ENCODE measurements at places on chromosomes 5 and 9. TPM values are rescaled to one million over a fixed set of nuclear protein-coding genes. Genes with fewer than 3 reads are reported as not detected.

GRCh38 chr5:129069292-129069691 lies 25.3 kb upstream of the ISOC1 start:
- no peak for DNase-seq

ELAVL2 gene
- not detected for total RNA-seq

PCAT7 gene
- not detected for total RNA-seq

- no peak for DNase-seq
These were observed 51.3 kb downstream of the CRB2 start for GRCh38 chr9:123407217-123407851.

DNA sequence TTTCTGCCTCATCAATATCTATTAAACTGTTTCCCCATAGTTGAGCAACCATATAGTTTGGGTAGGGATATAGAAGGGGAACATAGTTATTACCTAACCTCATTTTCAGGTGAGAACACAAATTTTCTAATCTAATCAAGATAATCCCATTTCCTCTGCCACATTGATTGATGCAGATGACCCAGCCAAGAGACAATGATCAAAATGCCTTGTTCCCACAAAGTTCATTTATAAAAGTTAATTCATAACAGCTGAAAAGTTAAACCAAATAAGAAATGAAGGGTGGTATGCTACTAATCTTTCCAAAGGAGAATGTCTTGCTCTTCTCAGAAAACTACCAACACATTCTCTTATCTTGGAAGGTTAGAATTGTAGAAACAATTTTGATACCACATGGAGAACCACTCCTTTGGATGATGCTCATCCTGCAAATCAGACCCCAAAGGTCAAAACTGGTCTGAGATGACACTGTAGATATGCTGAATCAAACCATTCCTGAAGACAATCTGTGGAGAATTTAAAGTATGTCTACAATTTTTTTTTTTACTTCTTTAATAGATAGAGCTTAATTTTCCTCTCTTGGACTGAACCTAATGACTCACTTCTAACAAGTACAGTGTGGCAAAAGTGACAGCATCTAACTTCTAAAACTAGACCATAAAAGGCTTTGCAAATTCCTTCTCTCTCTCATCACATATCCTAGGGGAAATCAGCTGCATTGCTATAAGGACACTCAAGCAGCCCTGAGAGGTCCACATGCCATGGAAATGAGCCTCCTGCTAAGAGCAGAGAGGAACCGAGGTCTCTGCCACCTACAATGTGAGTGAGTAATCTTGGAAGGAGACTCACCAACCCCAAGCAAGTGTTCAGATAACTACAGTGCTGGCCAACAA lies 586.7 kb upstream of the TUSC1 start:
- no peak for DNase-seq

GRCh38 chr5:20615888-20616563 lies 628.0 kb upstream of the CDH18 start:
- DNase-seq: no peak

GRCh38 chr5:175610898-175611297 lies 47.0 kb upstream of the HRH2 start:
- DNase-seq: no peak

DNA sequence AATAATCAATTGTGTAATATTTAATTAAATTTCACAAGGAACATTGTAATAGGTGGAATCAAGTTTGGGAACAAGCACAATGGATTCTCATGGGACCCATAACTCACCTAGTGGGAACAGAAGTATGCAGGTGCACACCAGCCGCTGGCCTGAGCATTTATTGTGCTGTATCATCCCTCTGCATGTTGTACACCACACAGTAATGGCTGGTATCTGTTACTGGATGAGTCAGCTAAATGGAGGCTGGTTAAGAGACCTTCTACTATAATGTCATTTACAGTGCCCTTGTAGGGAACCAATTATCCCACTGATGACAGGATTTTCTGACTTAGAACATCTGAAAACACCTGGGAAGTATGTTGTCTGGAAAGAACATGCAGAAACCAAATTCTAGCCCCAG lies 3.2 kb upstream of the MAP3K1 start:
- DNase-seq: no peak

DNA sequence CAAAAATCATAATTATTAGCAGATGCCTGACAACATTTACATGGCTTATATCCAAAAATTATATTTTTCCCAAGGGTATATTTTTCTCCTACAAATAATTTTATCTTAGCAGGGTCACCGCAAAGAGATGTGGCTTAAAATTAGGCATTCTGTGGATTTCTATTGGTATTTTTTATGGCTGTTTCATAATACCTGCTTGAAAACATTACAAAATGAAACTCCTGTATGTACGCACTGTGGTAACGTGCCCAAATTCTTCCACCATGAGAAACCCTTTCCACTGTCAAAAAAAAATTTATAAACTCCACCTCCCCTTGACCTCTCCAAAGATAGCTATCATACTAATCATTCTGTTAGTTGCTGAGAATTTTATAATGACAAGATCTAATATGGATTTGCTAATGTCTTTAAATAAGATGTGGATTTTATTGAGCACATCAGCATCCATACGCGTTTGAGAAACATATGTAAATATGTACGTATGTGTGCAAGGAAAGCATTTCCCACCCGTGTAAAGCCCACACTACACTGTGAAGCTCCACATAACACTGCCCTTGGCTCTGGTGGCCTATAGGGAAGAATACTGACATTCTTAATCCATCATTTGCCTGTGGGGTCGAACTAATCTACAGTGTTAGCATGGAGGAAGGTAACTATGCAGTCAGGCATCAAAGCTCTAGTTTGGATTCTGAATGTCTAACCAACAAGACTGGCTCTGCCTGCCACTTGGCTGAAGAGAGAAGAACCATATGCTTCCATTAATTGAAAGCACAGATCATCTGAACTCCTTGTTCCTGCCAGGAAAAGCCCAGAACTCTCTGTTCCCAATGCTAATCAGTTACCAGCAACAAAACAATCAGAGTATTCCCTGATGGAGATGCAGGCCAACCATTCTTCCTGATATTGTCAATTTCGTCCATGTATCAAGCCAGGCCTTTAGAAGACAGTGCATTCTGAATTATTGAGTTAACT lies 244.7 kb downstream of the SPOCK1 start:
- no peak for DNase-seq

DNA sequence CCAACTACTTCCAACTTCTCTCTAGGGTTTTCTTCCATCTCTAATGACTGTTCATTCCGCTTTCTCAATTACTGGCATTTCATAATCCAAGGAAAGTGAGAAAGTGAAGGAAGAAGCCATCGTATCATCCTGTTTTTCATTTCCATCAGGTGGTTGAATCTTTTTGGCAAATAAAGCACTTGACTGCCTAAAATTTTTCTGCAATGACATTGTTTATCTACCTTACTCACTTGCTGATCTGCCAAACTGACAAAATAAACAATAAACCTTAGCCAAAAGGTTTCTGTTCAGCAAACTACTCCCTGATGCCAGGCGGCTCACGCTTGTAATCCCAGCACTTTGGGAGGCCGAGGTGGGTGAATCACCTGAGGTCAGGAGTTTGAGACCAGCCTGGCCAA lies 18.4 kb downstream of the FNBP1 start:
- no peak for DNase-seq

DNA sequence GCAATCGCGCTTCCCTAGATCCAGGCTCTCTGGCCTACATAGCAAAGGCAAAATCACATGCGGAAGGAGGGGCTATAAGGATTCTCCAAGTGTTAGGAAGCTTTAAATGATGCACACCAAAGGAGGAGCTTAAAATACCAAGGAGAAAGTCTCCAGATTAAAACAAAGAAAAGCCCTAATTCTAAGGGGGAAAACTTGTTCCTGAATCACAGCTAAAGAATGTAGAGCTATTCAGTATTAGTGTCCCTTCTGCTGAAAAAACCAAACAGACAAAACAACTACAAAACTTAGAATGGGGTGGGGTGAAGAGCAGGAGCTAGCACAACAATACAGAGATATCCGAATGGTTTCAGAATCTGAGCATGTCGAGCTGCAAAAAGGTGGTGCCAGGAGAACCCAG lies 213.7 kb downstream of the DCP2 start:
- DNase-seq: no peak

GRCh38 chr9:101148344-101148743 lies 119.8 kb downstream of the PLPPR1 start:
- no peak for DNase-seq

GRCh38 chr9:125912667-125913066 lies 165.5 kb downstream of the PBX3 start:
- DNase-seq: no peak

GRCh38 chr5:1297243-1297642 lies 2.4 kb upstream of the TERT start:
- no peak for DNase-seq

POLE3 gene
- 17.5 TPM for total RNA-seq

DNA sequence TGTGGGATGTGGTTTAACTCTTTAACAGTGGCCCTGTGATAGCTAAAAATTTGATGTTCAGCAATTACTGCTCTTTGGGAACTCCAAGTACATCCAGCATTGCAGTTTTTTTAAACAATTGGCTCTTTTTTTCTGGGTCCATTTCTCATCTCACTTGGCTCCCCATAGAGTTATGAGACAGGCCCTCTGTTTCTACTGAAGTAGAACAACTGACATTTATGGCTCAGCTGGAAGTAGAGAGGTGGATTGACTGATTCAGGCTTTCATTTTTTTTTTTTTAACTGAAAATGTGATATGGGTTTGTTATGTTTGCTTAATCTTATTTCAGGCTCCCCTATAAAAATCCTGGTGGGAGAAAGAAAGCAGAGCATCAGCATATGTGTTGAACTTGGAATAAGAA lies 96.6 kb upstream of the CD180 start:
- no peak for DNase-seq

GRCh38 chr5:163677092-163677491 lies 171.7 kb downstream of the MAT2B start:
- DNase-seq: no peak

DNA sequence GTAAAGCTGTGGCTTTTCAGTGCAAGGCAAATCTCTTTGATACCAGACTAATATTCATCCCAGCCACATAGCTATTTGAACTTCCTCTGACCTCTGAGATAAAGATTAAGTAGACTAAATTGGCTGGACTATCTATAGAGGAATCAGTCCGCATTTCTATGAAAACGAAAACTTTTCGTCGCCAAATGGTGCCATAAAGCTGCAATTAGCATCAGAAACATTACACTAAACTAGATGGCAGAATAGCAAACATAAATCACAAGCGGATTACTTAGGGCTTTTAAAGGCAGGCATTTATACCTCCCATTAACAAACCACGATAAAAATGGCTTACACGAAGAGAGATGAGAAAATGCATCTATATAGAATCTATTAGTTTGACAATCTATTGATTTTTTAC lies 1009.7 kb upstream of the CDH6 start:
- no peak for DNase-seq

BAG1 gene
- 58.5 TPM for total RNA-seq

PDZD2 gene
- total RNA-seq: 8.1 TPM

- DNase-seq: no peak
These were observed 319.2 kb downstream of the SLCO4C1 start for GRCh38 chr5:101976933-101977332.

DNA sequence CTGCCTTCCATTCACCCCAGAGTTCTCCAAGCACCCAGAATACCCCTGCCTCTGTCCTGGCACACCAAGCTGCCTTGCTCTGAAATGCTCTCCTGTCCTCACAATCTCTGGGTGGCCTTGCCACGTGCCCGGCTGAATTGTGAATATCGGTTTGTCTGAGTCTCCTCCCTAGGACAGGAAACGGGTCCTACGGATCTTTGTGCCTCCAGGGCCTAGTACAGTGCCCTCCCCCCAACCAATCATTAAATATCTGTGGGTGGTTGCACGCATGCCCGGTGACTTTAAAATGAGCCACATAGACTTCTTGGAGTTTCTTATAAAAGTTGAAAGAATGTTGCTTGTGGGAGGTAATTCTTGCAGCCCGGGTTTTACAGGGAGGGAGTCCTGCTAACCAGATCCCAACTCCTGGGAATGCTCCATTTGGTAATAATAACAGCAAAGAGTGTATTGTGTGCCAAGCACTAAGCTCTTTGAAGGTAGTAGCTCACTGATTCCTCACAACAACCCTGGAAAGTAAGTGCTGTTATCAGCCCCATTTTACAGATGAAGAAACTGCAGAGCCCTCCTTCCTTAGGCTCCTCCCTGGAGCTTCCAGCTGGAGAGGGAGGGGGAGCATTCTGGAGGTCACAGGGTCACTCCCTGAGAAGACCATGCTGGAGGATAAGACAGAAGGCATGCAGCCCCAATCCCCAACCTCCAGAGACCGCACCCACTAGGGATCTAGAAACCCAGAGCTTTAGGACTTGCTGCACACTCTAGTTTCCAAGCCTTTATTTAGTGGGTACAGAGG lies 23.4 kb downstream of the URM1 start:
- DNase-seq: no peak

DNA sequence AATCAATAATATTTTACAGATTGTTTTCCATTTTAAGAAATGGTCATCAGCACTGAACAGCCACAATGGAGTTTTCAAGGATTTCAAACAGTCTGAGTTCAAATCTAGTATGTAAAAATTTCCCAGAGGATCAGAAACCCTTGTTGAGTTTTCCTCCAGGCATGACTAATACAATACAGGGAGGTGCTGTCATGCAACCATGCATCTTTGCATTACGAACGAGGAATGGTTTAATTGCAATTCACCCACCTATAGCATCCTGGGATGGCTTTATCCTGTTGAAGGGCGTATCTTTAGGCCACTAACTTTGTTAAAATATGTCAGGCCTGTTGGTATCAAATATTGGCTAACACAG lies 196.4 kb downstream of the EFNA5 start:
- DNase-seq: no peak

RNF183 gene
- total RNA-seq: not detected

- no peak for DNase-seq
These were observed 67.0 kb upstream of the ACTBL2 start for GRCh38 chr5:57549566-57549965.

IFNA13 gene
- total RNA-seq: not detected

TAF11L5 gene
- not detected for total RNA-seq

DNA sequence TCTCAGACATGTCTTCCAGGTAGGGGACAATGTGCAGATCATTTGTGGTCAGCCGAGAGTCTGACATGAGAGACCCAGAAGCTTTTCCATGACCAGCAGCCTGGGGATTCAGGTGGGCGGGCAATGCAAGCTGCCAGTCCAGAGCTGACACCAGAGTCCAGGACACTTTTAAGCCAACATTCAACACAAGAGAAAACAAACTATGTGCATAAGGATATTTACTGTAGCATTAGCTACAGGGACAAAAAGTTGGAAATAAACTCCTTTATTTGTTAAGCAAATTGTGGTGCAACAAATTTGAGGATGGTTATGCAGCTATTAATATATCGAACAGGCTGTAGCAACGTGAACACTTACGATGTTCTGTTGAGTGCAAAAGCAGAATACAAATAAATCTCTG lies 9.9 kb upstream of the RNF130 start:
- DNase-seq: no peak

GRCh38 chr9:114060711-114061110 lies 17.4 kb downstream of the AMBP start:
- DNase-seq: no peak

- DNase-seq: no peak
These were observed 23.9 kb downstream of the NR3C1 start for GRCh38 chr5:143379606-143380005.

GRCh38 chr5:14706615-14707021 lies 42.1 kb downstream of the OTULIN start:
- no peak for DNase-seq

ISL1 gene
- total RNA-seq: not detected

Measured in ascending aorta (tissue), 2 donors.